IPS-NIHi11 (cell line): ENCODE measurements at places on chromosomes 1 and 21.

DNA sequence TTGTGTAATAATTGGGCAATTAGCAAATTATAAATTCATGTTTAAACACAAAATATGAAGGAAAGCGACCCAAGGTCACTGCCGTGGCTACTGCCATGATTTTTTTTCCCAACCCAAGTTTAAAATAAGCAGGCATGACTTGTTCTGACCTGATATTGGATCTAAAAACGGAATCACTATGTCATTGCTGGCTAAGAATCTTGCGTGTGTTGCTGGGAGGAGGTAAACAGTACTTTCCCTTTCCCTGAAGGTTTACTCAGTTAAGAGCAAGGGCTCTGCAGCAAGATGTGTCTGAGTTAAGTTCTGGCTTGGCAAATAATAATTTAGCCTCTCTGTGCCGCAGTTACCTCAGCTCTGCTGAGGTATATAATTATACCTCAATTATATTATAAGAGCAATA is 125.7 kb upstream of the L1TD1 start:
- DNase-seq = no peak

DNA sequence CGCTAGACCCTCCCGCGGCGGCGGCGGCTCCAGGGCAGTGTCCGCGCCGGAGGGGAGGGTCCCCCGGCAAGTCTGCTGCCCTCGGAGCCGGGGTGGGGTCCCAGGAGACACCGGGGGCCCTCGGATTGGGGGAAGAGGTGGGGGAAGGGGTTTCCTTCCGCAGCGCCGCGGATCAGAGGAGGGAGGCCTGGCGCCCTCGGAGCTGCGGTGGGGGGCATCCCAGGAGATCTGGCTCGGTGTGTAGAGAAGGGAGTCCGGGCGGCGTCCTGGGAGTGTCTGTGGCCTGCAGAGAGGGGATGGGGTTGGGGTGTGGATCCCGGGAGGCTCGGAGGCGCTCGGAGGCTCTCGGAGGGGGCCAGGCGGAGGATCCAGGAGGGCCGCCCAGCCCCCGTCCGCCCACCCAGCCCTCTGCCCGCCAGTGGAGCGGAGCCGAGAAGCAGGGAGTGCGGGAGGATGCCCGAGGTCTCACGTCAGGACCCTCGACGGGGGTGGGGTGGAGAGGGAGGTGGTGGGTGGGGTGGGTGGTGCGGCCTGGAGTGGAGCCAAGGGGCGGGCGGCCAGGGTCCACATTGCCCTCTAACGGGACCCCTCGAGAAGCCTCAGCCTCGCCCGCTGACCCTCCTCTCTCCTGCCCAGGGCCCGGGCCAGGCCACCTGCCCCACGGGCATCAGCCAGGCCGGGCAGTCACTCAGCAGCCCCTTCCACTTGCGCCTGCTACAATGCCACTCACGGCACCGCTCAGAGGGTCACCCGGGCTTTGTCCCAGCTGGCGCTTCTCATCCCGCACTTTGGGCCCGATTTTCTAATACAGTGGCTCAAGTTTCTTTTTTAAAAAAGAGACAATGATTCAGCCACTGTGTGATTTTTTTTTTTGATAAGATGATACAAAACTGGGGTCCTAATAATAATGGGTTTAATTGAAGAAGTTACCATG is 60.2 kb upstream of the ARHGEF16 start:
- no peak for DNase-seq

DNA sequence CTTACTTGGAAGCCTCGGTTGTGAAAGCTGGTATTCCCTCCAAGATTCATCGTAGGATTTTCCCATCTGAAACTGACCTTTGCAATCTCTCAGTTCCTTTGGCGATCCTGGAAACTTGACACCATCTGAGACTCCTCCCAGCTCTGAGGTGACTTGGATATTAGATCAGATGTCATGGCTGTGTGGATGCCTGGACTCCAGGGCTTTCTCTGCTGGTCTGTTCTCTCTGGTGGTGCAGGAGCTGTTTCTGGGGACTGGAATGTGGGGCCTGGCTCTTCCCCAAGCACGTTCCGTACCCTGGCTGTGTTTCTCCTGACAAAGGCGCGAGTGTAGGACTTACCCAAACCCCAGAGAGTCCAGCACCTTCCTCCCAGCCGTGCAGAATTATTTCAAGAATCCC is 252.2 kb downstream of the RPS6KC1 start:
- peak; percentile 56 for DNase-seq

GRCh38 chr1:203439131-203439730 is 36.4 kb upstream of the PRELP start:
- no peak for DNase-seq

- DNase-seq = no peak
These were observed 12.6 kb upstream of the NTPCR start for GRCh38 chr1:232937741-232938375.

DNA sequence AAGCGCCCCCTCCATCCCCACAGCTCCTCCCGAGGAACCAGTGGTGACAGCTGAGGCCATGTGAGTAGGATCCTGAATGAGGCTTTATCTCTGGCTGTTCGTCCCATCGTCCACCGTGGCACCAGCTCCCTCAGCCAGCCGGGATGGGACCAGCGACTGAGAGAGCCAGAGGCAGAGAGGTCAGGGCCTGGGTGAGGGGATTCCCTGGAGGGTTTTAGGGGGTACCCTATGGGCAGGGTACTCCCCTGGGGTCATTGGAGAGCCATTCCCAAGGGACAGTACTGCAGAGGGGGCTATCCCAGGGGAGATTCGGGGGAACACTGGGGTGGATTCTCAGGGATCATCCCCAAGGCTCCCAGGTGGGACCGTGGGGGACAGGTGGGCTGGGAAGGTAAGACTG is 2.4 kb downstream of the TMEM125 start:
- no peak for DNase-seq

- no peak for DNase-seq
These were observed 10.5 kb upstream of the SDE2 start for GRCh38 chr1:226009650-226010044.

- DNase-seq = no peak
These were observed at the start of gene ADAMTS4 for GRCh38 chr1:161198897-161199431. Gene ADAMTS4, minus strand, starts transcription at chr1:161199054. Its CDS starts 427 bp downstream, at chr1:161198627.

DNA sequence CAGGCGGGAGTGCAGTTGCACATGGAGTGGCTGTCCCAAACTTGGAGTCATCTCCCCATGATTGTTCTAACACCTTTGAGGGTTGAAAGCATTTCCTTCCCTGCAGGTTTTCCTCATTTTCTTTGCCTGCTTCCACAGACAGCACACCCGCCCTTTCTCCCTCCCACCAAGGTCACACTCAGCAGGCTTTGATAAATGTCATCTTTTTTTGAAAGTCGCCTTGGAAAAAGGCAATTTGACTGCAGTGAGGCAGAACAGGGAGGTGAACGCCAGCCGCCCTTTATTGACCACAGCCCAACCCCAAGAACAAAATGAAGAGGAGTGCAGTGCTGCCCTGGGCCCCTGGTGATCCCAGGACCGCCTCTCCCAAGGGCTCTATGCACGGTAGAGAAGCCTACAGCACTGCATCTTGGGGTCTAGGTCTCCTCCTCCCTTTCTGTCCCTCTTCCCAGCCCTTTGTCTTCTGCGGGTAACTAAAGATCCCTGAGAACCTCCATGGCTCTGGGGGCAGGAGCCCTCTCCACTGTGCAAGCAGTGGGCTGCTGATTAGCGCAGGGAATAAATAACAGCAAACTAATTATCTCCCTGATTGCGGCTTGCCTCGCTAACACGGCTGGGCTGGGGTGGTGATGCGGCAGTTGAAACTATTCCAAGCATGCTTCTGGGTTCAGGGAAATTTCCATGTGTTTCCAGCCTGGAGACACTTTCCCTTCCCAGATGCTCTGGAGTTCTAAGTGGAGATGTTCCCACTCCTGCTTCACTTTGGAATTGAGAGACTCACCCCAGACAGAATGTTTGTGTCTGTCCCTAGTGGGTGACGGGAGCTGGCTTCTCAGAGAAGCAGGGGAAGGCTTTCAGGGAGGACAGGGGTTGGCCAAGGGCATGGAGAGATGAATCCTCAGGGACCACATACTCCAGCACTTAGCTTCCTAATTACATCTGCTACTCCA is 11.8 kb upstream of the AMIGO1 start:
- no peak for DNase-seq

DNA sequence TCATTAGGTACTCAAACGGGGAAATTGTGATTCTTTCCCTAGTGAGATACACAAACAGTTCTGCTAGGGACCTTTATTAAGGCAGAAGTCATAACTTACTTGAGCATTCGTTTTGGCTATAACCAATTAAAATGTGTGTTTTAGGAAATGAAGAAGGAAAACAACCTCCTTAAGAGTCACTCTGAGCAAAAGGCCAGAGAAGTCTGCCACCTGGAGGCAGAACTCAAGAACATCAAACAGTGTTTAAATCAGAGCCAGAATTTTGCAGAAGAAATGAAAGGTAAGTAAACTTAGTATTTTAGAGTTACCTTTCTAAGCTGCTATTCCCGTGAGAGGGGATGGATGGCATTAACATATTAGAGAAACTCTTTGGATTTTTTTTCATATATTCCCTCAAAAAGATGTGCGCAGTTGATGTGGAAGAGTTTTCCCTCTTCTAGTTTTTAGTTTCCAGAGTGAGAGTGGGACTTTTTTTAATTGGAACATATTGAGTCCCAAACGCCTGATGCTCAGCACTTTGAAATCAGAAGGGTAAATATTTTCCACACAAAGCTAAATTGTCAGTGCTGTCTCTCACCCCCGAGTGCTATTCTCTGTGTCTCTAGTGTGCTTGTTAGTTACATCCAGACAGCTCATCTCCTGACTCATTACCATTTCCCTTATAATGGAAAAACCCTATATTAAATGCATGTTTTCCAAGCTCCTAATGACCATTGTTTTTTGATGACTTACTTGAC is 34.9 kb downstream of the CENPF start:
- peak; percentile 39 for DNase-seq

- no peak for DNase-seq
These were observed 5.6 kb upstream of the TNFSF18 start for GRCh38 chr1:173056365-173056764.

DNA sequence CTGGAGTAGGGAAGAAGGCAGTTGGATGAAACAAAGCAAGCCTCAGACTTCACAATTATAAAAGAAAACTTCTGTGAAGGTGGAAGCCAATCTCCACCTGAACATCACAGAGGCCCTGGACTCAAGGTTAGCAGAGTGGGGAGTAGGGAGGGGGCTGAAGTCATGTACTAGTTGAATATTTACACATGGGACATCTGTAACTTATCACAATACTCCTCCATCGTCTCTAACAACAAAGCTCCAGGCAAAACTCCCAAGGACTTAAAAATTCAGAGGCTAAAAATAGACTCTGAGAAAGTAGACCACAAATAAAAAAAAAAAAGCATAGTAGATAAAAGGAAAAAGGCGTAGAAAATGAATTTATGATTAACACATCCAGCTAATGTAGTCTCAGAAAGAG is 326.3 kb upstream of the PKN2 start:
- DNase-seq = no peak

DNA sequence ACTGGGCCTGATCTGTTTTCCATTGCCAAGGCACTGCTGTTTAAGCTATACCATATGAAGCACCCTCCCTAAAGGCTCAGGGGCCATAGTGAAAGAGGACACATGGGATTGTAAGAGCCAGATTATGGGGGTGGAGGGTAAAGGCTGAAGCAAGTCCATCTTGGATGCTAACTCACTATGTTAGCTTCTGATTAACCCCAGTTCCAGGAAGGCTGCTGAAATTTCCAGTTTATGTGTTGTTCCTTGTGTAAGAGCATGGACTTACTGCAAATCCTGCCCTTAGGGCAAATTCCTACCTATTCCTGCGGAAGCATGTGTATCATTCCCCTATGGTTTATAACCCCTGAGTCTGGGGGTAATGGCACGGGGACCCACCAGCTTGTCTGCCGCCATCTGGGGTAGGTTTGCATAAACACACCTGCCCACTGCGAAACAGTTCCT is 91.8 kb upstream of the SERBP1 start:
- no peak for DNase-seq

- no peak for DNase-seq
These were observed 14.3 kb upstream of the KPRP start for GRCh38 chr1:152743371-152744145.

GRCh38 chr1:160789702-160790611 is 6.0 kb upstream of the LY9 start:
- no peak for DNase-seq

GRCh38 chr1:94792473-94793295 is 27.5 kb upstream of the SLC44A3 start:
- no peak for DNase-seq

- no peak for DNase-seq
These were observed 50.7 kb downstream of the VAV3 start for GRCh38 chr1:107914119-107914765.

DNA sequence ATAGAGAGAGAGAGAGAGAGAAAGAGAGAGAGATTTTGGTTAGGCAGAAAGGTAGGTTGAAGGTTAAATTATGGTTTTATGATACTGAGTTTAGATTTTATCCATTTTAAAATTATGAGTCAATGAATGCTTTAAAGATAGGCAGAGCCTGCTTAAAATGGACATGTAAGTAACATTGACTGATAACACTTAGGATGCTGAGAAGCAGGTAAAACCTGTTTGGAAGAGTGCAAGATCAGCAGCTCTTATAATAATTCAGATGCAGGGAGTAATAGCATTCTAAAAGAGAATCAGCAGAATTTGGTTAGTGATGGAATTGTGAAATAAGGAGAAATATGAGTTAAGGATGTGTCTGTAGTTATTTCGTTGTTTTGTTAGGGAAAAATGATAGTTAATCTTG is 446.6 kb downstream of the PLA2G4A start:
- no peak for DNase-seq

GRCh38 chr1:209989525-209989924 is 51.5 kb downstream of the SYT14 start:
- DNase-seq = no peak

DNA sequence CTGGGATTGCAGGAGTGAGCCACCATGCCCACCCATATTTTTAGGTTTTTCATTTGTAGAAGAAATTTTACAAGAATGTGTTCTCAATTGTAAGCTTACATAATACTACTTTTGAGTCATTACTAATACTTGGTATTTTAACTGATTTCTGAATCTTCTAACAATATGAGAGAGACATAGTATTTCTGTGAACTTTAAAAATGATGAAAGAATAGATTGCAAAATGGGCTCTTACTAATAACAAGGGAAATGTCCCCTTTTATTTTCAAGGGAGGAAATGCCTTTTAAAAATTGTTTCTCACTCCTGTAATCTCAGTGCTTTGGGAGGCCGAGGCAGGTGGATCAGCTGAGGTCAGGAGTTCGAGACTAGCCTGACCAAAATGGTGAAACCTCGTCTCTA is 5.9 kb downstream of the AGO3 start:
- DNase-seq = no peak
